Activated CD8-positive, alpha-beta T cell treated with anti-CD3 and anti-CD28 coated beads, Interleukin-2, amount 10 ng/mL, durations not matched to agents 7 days and 5 days (primary cell): ENCODE measurements at places on chromosomes 6 and 20.

GRCh38 chr6:69232911-69233448 lies 563.8 kb downstream of the LMBRD1 start:
- H3K27ac ChIP-seq: no peak overlapping the region
- H3K27me3 ChIP-seq: no peaks in the 10 kb centered on the region
- no peak overlapping the region for H3K4me3 ChIP-seq
- DNase-seq: peak; percentile 69
- H3K36me3 ChIP-seq: no peaks in the 10 kb centered on the region
- no peaks in the 10 kb centered on the region for H3K4me1 ChIP-seq

DNA sequence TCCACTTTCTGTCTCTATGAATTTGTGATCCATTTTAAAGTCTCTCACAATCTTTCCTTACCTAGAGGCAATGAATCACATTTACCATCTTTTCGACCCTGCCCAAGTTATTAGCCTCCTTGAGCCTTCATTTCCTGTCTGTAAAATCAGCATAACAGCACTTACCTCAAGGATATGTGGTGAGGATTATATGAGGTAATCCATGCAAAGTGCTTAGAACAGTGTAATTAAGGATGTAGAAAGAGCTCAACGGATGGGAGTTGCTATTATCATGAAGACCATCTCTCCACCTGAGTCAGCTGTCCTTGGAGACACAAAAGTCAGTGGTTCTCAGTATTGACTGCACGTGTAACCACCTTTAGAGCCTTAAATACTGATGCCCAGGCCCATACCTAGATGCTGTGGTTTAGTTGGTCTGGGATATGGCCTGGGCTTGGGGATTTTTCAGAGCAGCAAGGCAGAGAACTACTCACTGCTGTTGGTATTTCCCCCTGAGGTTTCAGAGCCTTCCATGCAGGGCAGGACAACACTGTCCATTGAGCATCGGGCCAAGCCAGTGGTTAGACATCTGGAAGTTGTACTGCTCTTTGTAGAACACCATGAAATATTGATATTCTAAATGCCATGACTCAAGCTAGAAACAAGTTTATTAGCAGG lies 55.8 kb downstream of the LYRM2 start:
- H3K4me1 ChIP-seq: no peaks in the 10 kb centered on the region
- peaks cover 3% of the 10 kb centered on the region for H3K27me3 ChIP-seq
- no peak for DNase-seq

DNA sequence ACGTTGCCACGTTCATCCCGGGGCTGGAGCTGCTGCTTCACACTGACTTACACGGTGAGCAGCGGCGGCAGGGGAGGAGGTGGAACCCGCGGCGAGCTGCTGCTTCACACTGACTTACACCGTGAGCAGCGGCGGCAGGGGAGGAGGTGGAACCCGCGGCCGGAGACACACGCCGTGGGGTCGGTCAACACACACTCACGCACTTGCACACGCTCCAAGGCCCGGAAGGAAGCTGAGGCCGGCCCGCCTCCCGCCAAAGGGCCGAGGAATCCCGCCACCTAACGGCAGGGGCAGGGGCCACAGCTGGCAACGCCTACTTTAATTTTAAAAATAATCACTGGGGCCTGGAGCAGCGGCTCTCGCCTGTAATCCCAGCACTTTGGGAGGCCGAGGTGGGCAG lies 94.4 kb upstream of the FOXC1 start:
- no peaks in the 10 kb centered on the region for H3K36me3 ChIP-seq
- peaks cover 4% of the 10 kb centered on the region for H3K27me3 ChIP-seq
- H3K4me3 ChIP-seq: no peak overlapping the region
- no peak overlapping the region for H3K27ac ChIP-seq
- DNase-seq: no peak

DNA sequence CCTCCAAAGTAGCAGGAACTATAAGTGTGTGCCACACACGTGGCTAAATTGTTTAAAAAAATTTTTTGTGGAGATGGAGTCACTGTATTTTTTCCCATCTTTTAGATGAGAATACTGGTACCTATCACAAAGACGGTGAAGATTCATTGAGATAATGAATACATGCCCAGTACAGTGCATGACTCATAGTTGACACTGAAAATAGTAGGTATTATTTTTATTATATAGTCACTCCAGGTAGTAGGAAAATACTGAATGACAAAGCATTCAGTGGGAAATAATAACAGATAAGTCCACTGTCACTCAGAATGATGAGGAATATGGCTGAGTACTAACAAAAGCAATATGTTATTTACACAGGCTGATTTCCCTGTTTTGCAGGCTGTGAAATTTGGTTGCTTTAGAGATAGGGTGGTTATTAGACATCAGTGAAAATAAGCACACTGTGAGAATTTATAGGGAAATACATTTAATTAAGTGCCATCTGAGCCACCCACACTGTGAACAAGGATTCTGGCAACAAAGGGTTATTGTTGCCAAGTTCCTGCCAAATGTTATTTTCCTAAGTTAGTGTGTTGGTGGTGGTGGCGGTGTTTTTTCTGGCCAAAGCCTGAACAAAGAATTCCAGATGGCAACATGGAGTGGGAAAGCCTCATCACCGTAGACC lies 129.8 kb upstream of the FOXQ1 start:
- no peak overlapping the region for H3K27ac ChIP-seq
- no peaks in the 10 kb centered on the region for H3K4me1 ChIP-seq
- DNase-seq: no peak
- no peak overlapping the region for H3K4me3 ChIP-seq
- no peaks in the 10 kb centered on the region for H3K36me3 ChIP-seq
- peaks cover 4% of the 10 kb centered on the region for H3K27me3 ChIP-seq

- H3K4me1 ChIP-seq: peaks cover 3% of the 10 kb centered on the region
- DNase-seq: no peak
- no peaks in the 10 kb centered on the region for H3K27me3 ChIP-seq
- no peak overlapping the region for H3K27ac ChIP-seq
- H3K4me3 ChIP-seq: no peak overlapping the region
Observed at GRCh38 chr6:116208056-116208785, 45.7 kb downstream of the TSPYL4 start.

GRCh38 chr6:157278171-157278570 lies 45.1 kb downstream of the TMEM242 start:
- DNase-seq: no peak
- H3K36me3 ChIP-seq: no peaks in the 10 kb centered on the region
- H3K4me3 ChIP-seq: no peak overlapping the region
- no peak overlapping the region for H3K27ac ChIP-seq
- H3K27me3 ChIP-seq: peaks cover 11% of the 10 kb centered on the region

DNA sequence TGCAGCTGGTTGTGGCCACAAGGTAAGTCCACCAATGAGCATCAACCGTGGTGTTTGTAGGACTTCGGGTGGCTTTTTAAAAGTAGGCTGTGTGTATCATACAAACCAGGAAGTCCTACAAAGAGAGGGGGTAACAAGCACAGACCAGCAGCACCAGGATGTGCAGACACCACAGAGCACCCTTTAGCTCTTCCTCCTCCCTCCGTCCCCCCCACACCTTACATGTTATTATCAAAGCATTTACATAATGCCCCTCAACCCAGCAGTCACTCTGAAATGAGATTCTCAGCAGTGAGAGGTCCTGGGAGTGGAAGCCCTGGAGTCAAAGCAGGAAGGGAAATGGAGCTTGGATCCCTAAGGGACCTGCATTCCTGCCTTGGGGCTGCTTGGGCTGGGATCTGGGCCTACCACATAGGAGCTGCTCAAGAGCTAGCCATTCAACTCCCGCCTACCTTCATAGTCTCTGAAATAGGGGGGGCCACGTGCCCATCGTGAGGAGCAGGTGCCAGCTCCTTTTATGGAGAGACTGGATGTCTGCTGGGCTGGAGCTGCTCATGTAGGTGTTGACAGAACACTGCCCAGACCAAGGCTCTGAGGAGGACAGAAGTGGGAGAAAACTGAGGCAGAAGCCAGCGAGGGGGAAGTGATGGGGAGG lies 90.6 kb downstream of the PSMB1 start:
- peak; percentile 59 for DNase-seq
- H3K27me3 ChIP-seq: no peaks in the 10 kb centered on the region
- peaks cover 48% of the 10 kb centered on the region for H3K4me1 ChIP-seq
- H3K27ac ChIP-seq: peak overlapping the region; percentile 73

DNA sequence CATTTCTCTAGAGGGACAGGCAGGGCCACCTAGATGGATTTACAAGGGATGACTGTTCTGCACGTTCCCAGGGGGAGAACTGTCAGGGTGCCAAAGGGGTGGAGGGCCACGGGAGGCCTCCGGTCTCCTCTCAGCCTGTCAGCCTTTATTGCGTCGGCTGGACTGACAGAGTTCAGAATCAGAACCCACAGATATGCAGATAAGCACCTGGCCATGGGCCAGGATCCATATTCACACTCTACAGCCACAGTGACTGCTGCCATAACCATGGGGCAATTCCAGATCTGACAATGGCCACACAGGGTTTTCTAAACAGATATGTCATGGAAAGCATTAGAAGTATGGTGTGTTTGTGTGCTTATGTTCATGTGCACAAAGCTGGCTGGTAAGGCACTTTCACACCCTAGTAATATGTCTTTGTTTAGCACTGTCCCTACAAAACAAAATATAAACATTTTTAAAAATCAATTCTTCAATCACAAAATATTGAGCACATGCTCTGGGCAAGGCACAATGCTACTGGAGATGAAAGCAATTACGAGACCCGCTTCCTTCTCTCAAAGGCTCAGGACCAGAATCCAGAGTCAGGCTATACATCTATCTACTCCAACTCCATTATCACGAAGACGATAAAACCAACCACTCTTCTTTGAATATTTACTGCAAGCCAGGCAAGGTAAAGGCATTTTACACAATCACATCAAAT lies 29.1 kb downstream of the TRAM2 start:
- H3K4me3 ChIP-seq: no peak overlapping the region
- H3K4me1 ChIP-seq: peaks cover 3% of the 10 kb centered on the region
- H3K27ac ChIP-seq: no peak overlapping the region

- no peaks in the 10 kb centered on the region for H3K36me3 ChIP-seq
- DNase-seq: no peak
- no peaks in the 10 kb centered on the region for H3K4me1 ChIP-seq
Observed at GRCh38 chr6:50837589-50838445, 19.1 kb downstream of the TFAP2B start.

GRCh38 chr20:822651-823573 lies 10.6 kb upstream of the FAM110A start:
- no peak overlapping the region for H3K27ac ChIP-seq
- H3K27me3 ChIP-seq: peaks cover 2% of the 10 kb centered on the region
- peaks cover 10% of the 10 kb centered on the region for H3K4me1 ChIP-seq
- DNase-seq: no peak
- no peaks in the 10 kb centered on the region for H3K36me3 ChIP-seq

GRCh38 chr20:22949331-22950109 lies 85.6 kb upstream of the SSTR4 start:
- H3K36me3 ChIP-seq: no peaks in the 10 kb centered on the region
- DNase-seq: no peak
- no peak overlapping the region for H3K4me3 ChIP-seq
- H3K27ac ChIP-seq: no peak overlapping the region
- no peaks in the 10 kb centered on the region for H3K4me1 ChIP-seq
- H3K27me3 ChIP-seq: no peaks in the 10 kb centered on the region

DNA sequence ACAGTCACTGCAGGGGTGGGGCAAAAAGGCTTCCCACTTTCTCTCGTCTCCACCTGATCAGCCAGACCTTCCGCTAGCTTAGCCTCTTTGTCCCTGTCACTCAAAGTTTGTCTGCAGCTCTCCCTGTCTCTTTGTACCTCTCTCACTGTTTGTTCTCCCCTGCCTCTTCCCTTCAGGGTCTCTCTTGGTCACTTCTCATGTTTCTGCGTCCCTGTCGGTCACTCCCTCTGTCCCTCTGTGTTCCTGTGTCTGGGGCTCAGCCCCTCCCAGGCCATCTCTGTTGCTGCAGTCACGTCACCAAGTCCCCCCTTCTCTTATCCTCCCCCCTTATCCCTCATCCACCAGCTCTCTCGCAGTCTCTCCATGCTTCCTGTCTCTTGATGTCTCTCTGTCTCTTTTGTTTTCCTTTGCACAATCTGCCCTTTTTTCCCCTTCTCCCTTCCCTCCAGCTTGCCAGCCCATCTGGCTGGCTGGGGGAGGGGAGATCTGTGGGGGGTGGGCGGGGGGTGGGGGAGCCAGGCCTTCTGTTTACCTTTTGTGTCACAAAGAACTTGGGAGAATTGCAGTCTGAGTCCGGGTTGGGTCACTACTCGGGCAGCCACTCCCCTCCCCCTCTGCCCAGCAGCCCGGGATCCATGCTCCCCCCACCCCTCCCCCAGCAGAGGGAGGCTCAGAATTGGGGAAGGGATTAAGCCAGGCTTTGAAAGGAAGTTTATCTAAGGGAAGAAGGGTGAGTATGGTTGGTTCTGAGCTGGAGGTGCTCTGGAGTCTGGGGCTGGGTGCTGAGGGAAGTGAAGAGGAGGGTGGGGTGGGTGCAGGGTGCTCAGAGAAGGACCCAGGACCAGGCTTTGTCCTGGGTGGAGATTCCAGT lies 32.3 kb downstream of the FOXP4 start:
- peaks cover 3% of the 10 kb centered on the region for H3K27me3 ChIP-seq
- no peak overlapping the region for H3K4me3 ChIP-seq
- no peak overlapping the region for H3K27ac ChIP-seq
- H3K36me3 ChIP-seq: no peaks in the 10 kb centered on the region

DNA sequence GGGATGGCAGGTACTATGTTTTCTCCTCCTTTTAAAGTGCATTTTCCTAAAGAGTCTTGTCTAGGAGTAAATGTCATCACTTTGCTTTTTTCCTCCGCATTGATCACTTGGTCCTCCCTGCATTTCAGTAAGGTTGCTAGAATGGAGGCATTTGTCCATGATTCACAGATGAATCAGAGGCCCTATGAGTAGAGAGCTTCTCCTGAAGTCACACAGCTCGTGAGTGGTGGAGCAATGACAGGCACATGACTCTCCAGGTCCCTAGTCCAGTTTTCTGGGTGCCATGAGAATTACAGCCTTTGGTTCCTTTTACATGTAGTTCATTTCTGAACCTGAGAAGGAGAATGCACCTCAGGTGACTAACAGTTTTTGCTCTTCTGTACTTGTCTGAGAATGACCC lies 50.5 kb downstream of the HLA-A start:
- no peak for DNase-seq
- H3K4me1 ChIP-seq: peaks cover 6% of the 10 kb centered on the region
- no peak overlapping the region for H3K27ac ChIP-seq
- peaks cover 3% of the 10 kb centered on the region for H3K27me3 ChIP-seq
- no peak overlapping the region for H3K4me3 ChIP-seq

GRCh38 chr20:64053841-64054661 lies 4.6 kb upstream of the SOX18 start:
- no peaks in the 10 kb centered on the region for H3K36me3 ChIP-seq
- peaks cover 20% of the 10 kb centered on the region for H3K27me3 ChIP-seq
- peaks cover 38% of the 10 kb centered on the region for H3K4me1 ChIP-seq
- H3K27ac ChIP-seq: peak overlapping the region; percentile 43
